Upper lobe of left lung (tissue), 6 donors: ENCODE measurements at places on chromosomes 2 and 18. TPM values are rescaled to one million over a fixed set of nuclear protein-coding genes. Genes with fewer than 3 reads are reported as not detected.

DNA sequence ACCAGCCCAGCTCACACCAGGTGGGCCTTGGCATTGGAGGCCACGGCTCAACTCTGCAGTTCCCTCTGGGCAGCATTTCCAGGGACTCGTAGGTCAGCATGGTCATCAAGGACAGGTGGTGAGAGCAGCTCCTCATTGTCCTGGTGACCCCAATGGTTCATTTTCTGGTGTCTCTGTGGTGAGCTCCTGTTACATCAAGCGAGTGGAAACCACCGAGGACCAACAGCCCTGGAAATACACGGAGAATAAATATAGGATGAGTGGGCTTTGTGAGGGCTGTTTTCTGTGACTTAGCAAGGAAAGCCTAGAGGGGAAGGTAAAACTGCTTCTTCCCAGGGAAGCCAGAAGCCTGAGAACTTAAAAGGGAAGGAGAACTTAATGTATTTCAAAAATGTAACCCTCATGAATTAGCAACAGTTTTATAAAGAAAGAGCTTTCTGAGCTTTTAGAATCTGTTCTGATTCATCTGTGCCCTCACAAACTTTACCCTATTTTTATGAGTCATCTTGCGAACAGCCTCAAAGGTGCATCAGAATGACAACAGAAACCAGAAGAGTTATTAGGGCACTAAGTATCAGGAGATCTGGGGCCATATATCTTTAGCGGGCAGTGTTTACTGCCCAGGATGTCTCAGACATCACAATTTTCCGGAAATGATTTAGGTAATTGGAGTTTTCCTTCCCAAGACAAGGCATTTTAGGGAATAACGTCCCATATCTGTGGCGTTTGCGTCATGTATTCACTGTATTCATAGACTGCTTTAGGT, 18.7 kb downstream of the C2orf92 start:
- no peak for DNase-seq
- H3K36me3 ChIP-seq, result no peaks in the 10 kb centered on the region
- no peak overlapping the region for H3K27ac ChIP-seq
- H3K4me1 ChIP-seq, result no peaks in the 10 kb centered on the region
- no peak overlapping the region for H3K4me3 ChIP-seq

DNA sequence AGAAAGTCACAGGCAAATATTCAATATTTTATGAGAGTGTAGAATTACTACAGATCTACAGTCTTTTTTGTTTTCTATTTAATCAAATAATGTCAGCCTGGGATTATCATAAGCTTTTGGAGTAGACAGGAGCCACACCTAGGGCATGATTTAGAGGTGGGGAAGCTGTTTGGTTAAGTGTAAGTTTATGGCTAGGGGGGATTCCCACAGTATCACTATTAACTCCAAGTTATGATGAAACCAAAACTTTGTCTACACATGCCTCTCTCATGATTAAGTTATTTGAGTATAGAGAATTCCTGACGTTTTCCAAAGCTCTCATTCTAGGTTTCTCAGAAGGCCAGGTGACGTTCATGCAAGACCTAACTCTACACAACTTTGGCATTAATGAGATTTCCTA, 2.1 kb downstream of the SERPINB10 start:
- H3K36me3 ChIP-seq, result no peaks in the 10 kb centered on the region
- no peak overlapping the region for H3K4me3 ChIP-seq
- H3K4me1 ChIP-seq, result no peaks in the 10 kb centered on the region
- H3K27ac ChIP-seq, result no peak overlapping the region

DNA sequence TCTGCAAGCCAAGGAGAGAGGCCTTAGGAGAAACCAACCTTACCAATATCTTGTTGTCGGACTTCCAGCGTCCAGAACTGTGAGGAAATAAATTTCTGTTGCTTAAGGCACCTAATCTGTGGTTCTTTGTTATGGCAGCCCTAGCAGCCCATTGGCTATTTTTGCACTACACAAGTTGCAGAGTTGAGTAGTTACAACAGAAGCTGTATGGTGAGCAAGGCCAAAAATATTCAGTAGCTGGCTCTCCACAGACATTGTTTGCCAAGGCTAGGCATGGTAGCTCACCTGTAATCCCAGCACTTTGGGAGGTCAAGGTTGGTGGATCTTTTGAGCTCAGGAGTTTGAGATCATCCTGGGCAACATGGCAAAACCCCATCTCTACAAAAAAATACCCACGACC, 27.1 kb upstream of the SCYGR1 start:
- H3K27me3 ChIP-seq, result no peaks in the 10 kb centered on the region

- no peaks in the 10 kb centered on the region for H3K36me3 ChIP-seq
- H3K4me3 ChIP-seq, result no peak overlapping the region
- H3K27ac ChIP-seq, result peak overlapping the region; percentile 86
- peaks cover 97% of the 10 kb centered on the region for H3K4me1 ChIP-seq
- no peaks in the 10 kb centered on the region for H3K27me3 ChIP-seq
- no peak for DNase-seq
These were observed 22.8 kb downstream of the NFE2L2 start for GRCh38 chr2:177241711-177242120.

DNA sequence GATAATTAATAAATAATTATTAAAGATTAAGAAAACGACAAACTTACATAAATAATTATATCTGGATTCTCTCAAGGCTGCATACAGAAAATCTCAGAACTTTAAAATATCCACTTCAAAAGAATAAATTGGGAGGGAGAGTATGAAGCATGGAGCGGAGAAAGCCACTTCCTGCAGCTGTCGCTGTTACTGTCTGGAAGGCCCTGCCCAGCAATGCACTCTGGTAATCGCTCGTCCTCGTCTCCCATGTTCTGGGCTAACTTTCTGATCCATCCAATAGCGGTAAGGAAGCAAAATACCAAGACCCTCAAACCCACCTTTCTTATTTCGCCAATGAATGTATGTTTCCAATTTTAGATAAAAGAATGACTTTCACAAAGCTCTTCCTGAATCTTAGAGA, 26.7 kb downstream of the CYRIA start:
- no peak for DNase-seq
- peaks cover 6% of the 10 kb centered on the region for H3K4me1 ChIP-seq
- H3K4me3 ChIP-seq, result no peak overlapping the region

DNA sequence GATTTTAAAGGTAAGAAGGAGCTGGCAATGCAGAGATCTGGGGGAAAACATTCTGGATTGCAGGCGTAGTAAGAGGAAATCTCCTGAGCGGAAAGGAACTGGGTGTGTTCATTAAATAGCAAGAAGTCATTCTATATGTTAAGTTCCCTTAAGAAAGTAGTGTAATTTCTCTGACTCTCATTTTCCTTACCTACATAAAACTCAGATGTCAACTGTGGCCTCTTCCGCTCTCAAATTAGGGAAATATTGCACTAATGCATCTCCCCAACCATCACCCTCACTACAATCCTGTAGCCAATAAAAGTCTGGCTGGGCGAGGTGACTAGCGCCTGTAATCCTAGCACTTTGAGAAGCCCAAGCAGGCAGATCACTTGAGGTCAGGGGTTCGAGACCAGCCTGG, 89.0 kb upstream of the CDC42EP3 start:
- peak overlapping the region; percentile 62 for H3K27ac ChIP-seq
- no peak for DNase-seq
- no peak overlapping the region for H3K4me3 ChIP-seq
- H3K27me3 ChIP-seq, result no peaks in the 10 kb centered on the region

- H3K27ac ChIP-seq, result peak overlapping the region; percentile 97
- peak overlapping the region; percentile 65 for H3K4me3 ChIP-seq
- H3K4me1 ChIP-seq, result peaks cover 19% of the 10 kb centered on the region
- no peaks in the 10 kb centered on the region for H3K27me3 ChIP-seq
- no peak for DNase-seq
These were observed 940 bp downstream of the XRCC5 start for GRCh38 chr2:216109962-216110614.

PROM2 gene
- total RNA-seq, result 3.5 TPM

LOXL3 gene
- 16.0 TPM for total RNA-seq

PTRHD1 gene
- 15.3 TPM for total RNA-seq

CTAGE1 gene
- not detected for total RNA-seq

RELCH gene
- 36.6 TPM for total RNA-seq
